Stimulated activated CD8-positive, alpha-beta memory T cell treated with anti-CD3 and anti-CD28 coated beads, Interleukin-15, amount 100 ng/mL, for 24 hours (primary cell): ENCODE measurements at places on chromosomes 16 and 17.

DNA sequence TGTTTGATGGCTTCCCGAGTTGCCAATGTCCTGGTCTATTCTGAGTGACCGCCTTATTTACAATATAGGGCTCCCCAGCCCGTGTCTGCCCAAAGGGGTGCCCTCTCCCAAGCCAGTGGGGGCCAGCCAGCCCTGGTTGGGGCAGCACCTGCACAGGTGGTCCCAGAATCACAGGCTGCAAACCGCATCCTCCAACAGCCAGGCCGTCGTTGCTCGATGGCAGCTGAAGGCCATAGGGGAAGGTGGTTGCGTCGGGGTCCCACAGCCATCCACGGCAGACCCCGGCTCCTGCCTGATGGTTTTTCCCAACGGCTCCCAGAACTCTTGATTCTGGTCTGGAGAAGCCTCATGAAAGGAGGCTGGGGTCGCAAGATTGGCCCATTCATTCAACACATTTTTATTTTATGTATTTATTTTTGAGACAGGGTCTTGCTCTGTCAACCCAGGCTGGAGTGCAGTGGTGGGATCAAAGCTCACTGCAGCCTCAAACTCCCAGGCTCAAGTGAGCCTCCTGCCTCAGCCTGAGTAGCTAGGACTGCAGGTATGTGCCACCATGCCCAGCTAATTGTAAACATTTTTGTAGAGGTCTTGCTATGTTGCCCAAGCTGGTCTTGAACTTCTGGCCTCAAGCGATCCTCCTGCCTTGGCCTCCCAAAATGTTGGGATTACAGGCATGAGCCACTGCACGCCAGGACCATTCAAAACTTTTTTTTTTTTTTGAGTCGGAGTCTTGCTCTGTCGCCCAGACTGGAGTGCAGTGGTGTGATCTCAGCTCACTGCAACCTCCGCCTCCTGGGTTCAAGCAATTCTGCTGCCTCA is 79.0 kb upstream of the TOB1 start:
- no peak for DNase-seq

DNA sequence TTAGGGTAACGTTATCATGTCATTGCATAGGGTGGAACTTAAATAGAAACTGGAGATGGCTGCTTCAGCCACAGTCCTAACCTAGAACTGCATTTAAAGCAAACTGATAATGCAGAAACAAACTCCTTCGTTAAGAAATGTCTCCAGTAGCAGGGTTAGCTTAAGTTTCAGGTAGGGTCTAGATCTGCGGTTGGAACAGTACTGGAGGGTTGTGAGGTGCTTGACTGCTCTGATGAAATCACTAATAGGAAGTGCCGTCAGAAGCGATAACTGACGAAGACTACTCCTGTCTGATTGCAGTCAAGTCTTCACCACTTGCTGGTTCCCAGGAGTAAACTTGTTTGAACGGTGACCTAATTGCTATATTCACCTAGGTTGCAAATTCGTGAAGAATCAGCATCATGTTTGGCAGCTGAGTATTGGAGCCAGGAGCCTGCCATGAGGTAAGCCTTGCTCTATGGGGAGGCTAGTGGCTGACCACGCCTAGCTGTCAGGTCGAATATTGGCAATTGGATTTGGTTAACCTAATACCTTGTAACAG is 24.5 kb downstream of the TRPV2 start:
- DNase-seq = no peak

DNA sequence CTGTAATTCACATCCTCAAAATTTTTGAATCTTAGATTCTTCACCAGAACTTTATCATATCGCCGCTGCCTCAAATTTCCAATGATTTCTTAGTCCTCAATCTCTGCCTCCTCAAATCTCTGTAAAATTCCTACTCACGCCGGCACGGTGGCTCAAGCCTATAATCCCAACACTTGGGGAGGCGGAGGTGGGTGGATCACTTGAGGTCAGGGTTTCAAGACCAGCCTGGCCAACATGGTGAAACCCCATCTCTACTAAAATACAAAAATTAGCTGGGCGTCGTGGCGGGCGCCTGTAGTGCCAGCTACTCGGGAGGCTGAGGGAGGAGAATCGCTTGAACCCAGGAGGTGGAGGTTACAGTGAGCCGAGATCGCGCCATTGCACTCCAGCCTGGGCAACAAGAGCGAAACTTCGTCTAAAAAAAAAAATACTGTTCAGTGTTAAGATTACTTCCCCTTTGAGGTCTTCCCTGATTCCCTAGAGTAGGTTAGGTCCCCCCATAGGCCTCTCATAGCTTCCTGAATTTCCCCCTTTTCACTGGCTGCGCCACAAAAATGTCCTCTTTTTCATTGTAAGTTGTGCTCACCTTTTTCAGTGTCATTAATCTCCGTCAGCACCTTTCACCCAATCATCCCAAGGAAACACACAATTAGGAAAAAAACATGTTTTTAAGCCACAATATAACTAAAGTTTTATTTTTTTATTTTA is 919 bp upstream of the CBX1 start:
- DNase-seq = no peak

- DNase-seq = no peak
Measured at GRCh38 chr16:22220714-22221113, 14.6 kb downstream of the EEF2K start.

DNA sequence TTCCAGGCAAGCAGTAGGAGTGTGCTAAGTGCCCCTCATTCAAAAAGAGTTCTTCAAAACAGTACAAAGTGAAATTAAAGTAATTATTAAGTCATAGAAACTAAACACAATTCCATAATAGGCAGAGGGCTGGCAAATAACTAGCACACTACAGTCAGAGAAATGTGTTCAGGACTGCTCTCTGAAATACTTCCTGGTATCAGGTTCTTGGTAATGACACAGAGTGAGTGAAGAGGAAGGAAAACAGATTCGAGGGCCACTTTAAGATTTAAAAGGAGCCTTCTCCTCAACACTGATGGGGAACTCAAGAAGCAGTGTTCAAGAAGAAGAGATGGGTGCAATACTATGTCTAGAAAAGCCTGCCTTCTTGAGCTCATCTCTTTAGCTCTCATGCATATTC is 139.2 kb downstream of the TOX3 start:
- no peak for DNase-seq

GRCh38 chr16:85398050-85398451 is 215.1 kb upstream of the GSE1 start:
- DNase-seq = no peak

GRCh38 chr16:4124535-4125294 is 8.5 kb upstream of the ADCY9 start:
- no peak for DNase-seq

DNA sequence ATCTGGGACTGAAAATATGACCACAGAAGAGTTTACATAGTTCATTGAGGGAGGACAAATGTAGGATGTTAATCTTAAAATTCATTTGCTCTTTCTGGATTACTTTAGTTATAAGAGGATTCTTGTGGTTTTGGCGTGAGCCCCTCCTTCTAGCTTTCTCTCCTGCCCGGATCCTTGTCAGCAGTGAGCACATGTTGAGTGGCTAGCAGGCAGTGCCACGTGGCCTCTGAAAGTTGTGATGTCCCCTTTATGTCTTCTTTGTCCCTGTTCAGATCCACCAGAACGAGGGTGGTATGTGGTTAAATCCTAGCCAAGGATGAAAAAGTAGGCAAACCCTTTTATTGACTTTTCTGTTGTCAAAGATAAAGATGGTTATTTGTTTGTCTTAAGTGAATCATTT is 83.8 kb downstream of the GNAO1 start:
- no peak for DNase-seq

DNA sequence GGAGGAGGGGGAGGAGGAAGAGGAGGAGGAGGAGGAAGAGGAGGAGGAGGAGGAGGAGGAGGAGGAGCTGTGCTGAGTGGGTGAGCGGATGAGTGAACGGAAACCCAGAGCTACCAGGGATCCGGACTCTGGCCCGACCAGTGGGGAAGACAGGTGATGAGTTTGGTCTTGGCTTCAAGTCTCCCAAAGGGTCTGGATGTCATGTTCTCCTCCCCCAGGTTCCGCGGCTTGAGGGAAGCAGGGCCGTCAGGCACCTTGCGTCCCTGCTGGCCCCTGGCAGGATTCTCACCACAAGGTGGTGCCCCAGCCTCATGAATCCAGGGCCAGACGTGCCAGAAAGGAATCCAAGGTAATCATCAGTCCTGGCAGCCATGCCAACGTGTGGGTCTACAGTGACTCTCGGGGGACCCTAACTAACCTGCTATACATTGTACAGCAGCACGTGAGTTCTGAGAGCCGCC is 13.5 kb upstream of the ABAT start:
- DNase-seq = no peak

- DNase-seq = no peak
Measured at GRCh38 chr17:42672038-42672437, 4.8 kb downstream of the PLEKHH3 start.

DNA sequence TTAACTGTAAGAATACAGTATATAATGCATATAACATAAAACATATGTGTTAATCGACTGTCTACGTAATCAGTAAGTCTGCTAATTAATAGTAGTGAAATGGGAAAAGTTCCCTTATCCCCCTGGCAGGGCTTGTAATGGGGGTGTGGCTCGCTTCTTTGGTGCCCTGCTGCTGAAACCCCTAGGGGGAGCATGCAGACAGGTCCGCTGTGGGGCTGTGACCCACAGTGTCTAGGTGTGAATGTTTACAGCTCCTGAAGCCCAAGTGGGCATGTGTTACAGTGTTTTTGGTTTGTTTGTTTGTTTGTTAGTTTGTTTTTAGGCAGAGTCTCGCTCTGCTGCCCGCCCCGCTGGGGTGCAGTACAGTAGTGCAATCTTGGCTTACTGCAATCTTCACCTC is 495.7 kb downstream of the SHISA9 start:
- DNase-seq = no peak

DNA sequence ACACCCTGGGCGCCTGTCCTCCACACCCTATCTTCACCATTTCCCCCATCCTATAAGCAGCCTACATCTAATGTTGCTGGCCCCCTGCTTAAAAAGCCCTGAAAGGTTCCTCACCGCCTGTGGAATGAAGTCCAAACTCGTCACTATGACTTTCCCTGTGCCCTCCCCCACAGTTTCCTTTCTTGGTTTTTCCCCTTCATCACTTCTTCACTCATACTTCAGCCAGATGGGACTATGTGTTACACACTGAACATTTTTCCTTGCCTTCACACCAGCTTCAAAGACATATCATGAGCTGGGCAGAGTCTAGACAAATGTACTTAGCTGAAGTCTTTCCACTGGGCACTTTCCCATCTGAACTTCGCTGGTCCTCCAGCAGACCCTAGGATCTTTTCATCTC is 1.5 kb upstream of the MARCHF10 start:
- DNase-seq = no peak

DNA sequence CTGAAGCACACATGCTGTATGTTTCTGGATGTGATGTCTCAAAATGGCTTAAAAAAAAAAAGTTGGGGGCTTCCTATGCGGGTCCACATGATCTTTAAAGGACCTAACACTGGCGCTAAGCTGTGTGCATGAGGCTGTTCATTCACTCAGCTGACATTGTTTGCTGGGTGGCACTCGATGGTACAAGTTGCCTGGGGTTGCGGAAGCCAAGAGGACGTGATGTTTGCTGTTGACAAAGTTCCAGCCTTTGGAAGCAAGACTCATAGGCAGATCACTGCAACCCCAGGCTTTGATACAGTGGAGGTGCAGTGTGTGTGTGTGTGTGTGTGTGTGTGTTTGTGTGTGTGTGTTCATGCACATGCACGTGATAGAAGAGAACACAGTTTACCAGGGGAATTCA is 29.5 kb upstream of the DNAI2 start:
- no peak for DNase-seq

DNA sequence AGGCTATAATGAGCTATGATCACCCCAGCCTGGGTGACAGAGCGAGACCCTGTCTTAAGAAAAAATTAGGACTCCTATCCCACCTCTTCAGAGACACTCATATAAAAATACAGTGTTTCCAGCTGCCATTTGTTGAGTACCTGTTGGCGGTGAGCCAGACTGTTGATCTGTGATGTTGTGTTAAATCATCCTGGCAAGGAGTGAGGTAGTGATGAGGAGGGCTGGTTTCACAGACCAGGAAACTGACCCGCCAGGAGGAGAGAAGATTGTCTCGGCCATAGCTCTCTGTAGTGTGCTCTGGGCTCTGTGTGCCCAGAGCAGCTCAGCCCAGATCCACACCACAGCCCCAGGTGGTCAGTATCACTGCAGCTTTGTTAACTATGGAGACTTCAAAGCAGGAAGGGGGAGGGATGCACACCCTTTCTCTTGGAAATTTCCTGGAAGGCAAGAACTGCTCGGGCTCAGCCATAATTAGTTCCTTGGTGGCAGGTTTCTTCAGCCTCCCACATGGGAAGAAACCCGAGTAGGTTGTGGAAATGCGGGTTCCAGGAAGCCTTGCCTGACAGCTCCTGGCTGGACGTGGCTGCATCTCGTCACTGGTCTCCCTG is 343.0 kb downstream of the SNX29 start:
- DNase-seq = no peak

DNA sequence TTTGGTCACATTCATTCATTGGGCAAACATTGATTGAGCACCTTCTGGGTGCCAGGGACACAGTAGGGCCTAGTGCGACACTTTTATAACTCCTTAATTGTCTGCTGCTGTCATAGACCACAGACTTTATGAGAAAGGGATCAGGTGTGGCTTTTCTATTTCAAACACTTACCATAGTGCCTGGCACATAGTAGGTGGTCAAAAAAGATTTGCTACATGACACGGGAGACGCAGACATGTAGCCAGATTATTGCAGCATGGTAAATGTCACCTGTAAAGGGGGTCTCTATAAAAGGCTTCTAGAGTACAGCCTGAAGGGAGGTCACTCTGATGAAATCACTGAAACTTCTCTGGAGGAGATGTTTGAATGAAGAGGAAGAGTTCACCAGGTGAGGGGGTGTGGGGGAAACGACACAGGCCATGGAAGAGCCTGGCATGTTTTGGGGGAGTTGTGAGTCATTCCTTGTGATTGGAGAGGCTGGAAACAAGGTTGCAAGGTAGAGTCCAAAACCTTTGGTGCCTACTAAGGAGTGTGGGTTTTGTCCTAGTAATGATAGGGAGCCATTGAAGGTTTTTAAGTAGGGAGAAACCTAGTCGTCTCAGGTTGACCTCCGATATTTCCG is 1.6 kb downstream of the RSAD1 start:
- no peak for DNase-seq

GRCh38 chr17:65362826-65363225 is 198.6 kb downstream of the AXIN2 start:
- no peak for DNase-seq

DNA sequence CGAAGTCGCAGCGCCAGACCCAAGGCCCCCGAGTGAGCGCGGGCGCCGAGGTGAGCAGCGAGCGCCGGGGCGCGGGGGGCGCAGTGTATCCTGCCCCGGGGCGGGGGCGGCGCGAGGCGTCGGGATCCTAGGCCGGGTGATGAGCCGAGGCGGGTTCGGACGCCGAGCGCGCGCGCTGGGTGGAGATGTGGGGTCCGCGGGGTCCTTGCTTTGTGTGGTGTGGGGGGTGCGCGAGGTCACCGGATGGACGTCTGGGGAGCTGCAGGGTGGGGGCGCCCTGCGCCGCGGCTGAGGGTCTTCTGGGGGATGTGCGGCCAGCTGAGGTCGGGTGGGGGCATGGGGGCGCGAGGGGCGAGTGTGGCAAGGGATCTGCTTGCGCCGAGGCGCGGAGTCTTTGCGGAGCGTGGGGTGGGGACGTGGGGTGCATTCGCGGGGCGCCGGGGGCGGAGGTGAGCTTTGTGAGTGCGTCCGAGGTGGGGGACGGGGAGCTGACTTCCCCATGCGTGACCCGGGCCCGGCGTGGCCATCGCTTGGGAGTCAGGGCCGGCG is 560 bp downstream of the RAI1 start:
- no peak for DNase-seq

GRCh38 chr17:50465171-50465570 is 3.5 kb downstream of the CHAD start:
- no peak for DNase-seq

GRCh38 chr16:68599586-68599985 is 45.5 kb upstream of the CDH3 start:
- no peak for DNase-seq
